RPMI7951 (cell line): ENCODE measurements at places on chromosomes 6 and 20.

GRCh38 chr6:95017922-95018321, 559.4 kb upstream of the MANEA start:
- no peak for DNase-seq

DNA sequence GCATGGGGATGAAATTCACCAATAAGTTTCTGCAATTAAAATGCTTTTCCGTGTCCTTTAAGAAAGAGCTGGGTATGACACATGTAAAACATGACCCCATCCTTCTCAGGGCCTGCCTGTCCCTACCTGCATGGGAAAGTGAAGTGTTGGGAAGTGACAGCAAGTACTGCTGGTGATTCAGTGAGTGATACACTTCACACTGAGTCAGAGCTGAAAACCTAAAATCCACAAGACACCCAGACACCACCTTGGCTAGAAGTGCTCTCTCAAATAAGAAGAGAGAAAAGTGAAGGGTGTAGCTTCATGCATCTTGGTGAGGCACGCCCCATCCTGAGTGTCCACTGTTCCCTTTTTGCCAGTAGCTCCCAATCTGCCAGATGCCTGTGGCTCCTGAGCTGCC, 3.3 kb downstream of the RAB22A start:
- DNase-seq, result no peak

DNA sequence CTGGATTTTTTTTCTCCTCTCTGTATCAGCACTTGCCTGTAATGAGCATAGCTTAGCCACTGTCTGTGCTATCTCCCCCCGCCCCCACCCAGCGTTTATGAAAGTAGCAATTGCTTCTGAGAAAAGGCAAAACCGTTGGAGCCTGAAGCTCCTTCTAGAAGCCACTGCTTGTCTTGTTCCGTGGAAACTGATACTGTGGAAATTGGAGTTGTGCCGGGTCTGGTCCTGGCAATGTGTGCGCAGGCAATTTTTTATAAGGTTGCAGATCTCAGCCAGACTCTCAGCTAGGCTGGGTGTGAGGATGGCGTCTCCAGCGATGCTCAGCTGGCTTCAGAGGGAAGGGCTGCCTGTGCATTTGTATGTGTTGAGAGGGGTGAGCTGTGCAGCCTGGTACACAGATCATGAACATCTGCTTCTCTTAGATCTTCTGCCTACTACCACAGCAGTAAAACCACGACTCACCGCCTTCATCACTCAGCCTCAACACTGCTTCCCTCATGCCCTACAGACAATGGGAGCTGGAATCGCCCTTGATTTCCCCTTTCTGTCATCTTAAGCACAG, 72.4 kb upstream of the GTSF1L start:
- DNase-seq, result peak; percentile 70

GRCh38 chr6:446418-447366, 55.1 kb downstream of the IRF4 start:
- no peak for DNase-seq

- no peak for DNase-seq
These were observed 151.3 kb downstream of the LCA5 start for GRCh38 chr6:79385893-79386292.

DNA sequence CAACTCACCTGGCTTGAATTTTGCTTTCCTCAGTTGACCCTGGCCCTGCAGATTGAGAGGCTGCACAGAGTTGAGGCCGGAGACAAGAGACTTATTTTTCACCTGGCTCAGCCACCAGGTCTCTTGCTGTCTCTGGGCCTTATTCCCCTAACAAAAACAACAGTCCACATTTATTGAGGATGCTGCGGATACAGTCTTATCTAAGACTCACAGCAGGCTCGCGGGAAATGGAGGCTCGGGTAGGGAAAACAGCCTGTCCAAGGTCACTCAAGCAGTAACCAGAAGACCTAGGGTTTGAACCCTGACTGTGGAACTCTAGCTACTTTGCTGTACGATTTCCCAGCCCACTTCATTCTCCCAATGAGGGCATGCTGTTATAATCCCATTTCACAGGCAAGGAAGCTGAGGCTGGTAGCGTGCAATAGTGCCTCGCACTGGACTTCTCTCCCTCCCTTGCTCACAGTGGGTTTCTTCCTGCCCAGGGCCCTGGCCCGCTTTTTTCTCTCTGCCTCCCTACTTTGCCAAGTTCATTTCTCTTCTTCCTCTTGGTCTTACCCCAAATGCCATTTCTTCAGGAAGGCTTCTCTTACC, 57.7 kb downstream of the RBM38 start:
- DNase-seq, result no peak

DNA sequence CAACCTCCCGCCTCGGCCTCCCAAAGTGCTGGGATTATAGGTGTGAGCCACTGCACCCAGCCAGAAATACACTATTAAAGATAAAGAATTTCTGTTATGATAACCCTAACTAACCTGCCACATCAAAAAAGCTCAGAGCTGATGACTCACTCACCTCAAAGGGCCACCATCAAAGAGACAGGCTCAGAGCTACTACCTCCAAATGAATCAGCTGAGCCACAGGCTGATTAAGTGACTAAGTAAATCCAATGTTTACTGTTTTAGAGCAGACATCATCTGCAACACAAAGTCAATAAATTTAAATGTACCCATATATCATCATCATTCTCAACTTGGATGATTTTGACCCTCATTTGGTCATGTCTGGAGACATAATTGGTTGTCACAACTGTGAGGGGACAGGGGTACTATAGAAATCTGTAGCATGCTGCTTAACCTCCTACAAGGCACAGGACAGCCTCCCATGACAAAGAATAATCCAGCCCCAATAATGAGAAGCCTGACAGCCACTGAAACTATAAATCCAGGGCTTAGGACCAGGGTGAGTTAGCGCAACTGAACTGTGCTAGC, 106.5 kb downstream of the ATP9A start:
- DNase-seq, result peak; percentile 93

GRCh38 chr6:144353871-144354314, 68.8 kb downstream of the UTRN start:
- DNase-seq, result no peak

DNA sequence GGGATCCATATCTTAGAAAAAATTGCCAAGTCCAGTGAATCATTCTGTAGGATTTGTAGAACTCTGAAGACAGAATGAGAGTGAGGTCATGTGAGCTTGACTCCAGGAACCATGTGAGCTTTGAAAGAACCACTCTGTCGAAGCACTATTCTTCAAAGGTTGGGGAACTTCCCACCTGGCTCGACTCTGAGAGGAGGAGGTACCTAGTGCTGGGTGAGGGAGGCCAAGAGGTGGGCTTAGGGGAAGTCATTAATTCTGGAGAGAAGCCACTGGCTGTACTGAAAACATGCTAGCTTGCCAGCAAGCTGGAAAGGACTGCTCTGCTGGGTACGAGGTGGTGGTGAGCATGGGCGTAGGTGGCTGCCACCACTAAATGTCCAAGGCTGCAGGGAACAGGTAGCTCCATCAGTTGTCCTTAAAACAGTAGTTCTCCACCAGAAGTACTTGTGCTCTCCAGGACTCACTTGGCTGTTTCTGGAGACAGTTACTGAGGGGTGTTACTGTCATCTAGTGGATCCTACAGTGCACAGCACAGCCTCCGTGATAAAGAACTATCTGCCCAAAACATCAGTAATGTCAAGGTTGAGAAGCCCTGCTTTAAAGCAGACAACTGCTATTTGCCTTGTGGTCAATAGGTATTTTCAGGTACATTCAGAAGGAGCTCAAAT, 34.7 kb upstream of the SYNJ2 start:
- peak; percentile 31 for DNase-seq

- DNase-seq, result peak; percentile 10
These were observed 174.9 kb upstream of the THBS2 start for GRCh38 chr6:169428532-169428931.

GRCh38 chr6:150720774-150721233, 121.1 kb downstream of the PLEKHG1 start:
- no peak for DNase-seq

- DNase-seq, result no peak
These were observed 9.0 kb upstream of the DDX27 start for GRCh38 chr20:49210101-49210756.

- peak; percentile 11 for DNase-seq
These were observed 73.0 kb upstream of the FAM8A1 start for GRCh38 chr6:17527076-17527475.

DNA sequence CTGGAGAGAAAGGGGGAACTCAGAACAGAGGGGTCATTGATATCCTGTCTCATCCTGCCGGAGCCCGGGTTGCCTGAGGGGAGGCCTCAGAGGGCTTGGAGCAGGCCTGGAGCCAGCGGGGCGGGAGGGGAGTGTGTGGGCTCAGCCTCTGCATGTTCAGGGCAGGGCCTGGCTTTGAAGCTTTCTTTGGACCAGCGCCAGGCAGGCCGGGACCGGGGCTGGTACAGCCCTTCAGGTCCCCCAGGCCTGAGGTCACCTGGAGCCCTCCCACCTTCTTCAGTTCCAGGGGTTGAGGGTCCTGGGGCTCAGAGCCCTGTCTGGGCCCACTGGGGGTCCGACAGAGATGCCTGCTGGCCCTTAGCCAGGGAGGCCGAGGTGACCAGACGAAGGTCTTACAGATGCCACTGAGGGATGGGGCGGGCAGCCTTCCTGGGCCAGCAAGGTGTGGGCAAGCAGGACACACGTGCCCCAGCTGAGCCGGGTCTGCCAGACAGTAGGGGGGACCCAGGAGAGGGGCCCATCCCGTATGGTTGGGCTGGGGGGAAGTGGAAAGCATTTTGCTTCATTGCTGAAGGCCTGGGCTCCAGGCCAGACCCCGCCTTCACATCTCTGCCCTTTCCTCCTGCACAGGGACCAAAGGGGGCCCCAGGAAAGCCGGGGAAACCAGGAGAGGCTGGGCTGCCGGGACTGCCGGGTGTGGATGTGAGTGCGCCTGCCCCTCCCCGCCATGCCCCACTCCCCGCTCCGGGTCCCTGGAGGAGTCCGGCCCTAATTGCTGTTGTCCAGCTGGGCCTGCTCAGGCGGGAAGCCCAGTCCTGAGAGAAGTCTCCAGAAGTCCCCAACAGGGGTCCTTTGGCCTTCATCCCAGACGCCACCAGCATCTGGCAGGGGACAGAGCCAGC, 2.0 kb downstream of the COL9A3 start:
- DNase-seq, result peak; percentile 70

GRCh38 chr6:1418471-1419191, 29.3 kb downstream of the FOXF2 start:
- no peak for DNase-seq

GRCh38 chr20:63003546-63003945, 3.2 kb downstream of the BHLHE23 start:
- DNase-seq, result no peak

GRCh38 chr6:14079971-14080370, 37.6 kb upstream of the CD83 start:
- DNase-seq, result peak; percentile 64

DNA sequence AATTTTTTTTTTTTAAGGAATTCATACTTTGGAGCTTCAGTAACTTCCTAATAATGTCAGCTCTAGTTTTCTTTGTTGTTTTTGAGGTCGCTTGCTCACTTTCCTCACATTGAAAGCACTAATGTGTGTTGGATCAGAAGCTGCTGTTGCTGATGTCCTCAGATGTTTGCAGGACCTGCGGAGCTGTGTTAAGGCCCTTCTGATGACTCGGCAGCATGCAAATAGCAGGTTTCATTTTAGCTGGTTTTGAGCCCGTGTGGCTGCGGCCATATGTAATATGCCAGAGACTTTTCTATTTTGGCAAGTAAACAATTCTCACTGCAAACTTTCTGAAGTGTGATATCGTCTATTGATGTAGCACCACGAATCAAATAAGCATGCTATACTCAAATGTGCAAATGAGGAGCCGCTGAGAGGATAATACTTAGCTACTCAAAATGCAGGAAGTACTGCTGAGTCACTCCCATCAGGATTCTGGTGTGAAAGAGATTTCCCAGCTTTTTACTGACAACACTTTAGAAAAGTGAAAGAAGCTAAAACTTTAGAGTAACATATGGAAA, 187.8 kb downstream of the SASH1 start:
- DNase-seq, result peak; percentile 71

DNA sequence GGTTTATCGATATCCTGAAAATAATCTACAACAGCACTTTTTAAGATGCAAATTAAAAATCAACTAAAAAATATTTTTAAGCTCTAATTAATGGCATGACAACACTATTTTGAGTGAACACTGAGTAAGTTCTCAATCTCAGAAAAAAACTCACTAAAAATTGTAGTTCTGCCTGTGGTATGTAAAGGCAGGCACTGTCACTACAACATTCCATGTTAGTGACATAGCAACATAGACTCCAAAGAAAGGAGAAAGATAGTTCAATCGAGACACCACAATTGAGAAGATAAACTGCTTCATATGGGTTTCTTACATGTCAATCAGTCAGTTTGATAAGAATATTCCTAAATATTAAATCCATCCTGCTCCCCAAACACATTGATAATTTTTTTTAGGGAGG, 38.0 kb downstream of the COL12A1 start:
- DNase-seq, result no peak

GRCh38 chr6:79403563-79403962, 133.7 kb downstream of the LCA5 start:
- no peak for DNase-seq

GRCh38 chr6:145929037-145929633, 35.0 kb downstream of the SHPRH start:
- DNase-seq, result peak; percentile 44

GRCh38 chr6:56407883-56408410, 160.6 kb upstream of the COL21A1 start:
- no peak for DNase-seq

DNA sequence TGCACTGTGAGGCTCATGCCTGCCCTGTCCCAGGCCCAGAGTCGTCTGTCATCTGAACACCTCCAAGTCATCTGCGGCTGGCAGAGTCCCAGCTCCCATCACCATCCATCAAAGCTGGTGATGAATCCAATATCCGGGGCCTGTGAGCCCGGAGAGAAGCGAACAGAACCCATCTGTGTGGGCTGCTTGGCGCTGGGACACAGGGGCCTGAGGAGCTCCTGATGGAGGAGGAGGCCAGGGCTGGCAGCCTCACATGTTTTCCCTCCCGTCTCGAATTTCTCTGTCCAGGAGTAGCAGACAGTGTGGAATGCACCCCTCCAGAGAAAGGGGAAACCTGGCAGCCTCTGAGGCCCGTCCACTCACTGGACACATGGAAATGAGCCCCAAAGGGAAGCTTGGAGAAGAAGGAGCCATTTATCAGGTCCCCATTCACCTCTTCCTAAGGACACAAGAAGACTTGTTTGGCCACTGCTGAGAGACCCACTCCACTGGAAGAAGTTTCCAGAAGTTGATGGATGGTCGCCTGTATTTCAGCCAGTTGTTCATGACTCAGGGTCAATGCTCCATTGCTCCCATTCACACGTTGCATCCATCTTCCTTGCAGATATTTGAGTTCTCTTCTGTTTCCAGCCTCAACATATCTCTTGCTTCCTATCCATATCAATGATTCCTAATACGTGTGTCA, 307.5 kb upstream of the SULF2 start:
- DNase-seq, result no peak

- DNase-seq, result no peak
These were observed 96.2 kb downstream of the JARID2 start for GRCh38 chr6:15342114-15342513.

DNA sequence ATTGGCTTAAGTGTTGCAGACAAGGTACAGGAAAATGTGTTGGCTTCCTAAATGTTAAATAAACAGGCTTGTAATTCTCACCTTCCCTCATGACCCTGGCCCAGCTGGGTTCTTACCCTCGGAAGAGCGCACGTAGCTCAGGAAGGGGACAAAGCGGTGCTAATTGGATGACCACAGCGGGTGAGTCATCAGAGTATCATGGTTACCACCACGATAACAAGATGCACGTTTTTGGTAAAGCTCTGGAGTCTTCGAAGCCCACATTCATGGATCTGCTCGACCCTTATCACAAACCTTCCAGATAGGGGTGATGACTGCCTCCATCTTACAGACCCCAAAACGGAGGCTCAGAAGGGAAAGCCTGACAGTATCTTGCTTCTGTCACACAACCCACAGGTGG, 32.8 kb downstream of the APCDD1L start:
- peak; percentile 93 for DNase-seq

GRCh38 chr20:58788896-58789544, 61.7 kb downstream of the GNAS-AS1 start:
- no peak for DNase-seq
